ENCODE measurements at places on chromosomes 2 and 18. TPM values are rescaled to one million over a fixed set of nuclear protein-coding genes. Genes with fewer than 3 reads are reported as not detected.

The ZBTB7C gene
- under 0.01 TPM for total RNA-seq

The AFF3 gene
- not detected for total RNA-seq

The RNF144A gene
- 23.6 TPM for total RNA-seq

The LBX2 gene
- 0.98 TPM for total RNA-seq

The ATP6V1C2 gene
- 0.14 TPM for total RNA-seq

The POTEE gene
- 0.47 TPM for total RNA-seq

The GCA gene
- 12.9 TPM for total RNA-seq

The FBXO36 gene
- total RNA-seq: 1.0 TPM

The KCNG3 gene
- not detected for total RNA-seq

The ARHGEF4 gene
- total RNA-seq: 0.33 TPM

The LDLRAD4 gene
- 15.9 TPM for total RNA-seq

The MRO gene
- not detected for total RNA-seq

The CRYGD gene
- total RNA-seq: not detected

The PJVK gene
- 0.42 TPM for total RNA-seq

The CARF gene
- 5.6 TPM for total RNA-seq

The C2orf76 gene
- 12.6 TPM for total RNA-seq

The IL36RN gene
- total RNA-seq: not detected

The HOXD1 gene
- total RNA-seq: 15.4 TPM

The SALL3 gene
- total RNA-seq: 0.05 TPM

The C2orf81 gene
- total RNA-seq: 0.17 TPM

The GIGYF2 gene
- total RNA-seq: 54.4 TPM

The KRTCAP3 gene
- 0.51 TPM for total RNA-seq

The HOXD12 gene
- not detected for total RNA-seq

The G6PC2 gene
- not detected for total RNA-seq

The PNPT1 gene
- total RNA-seq: 17.5 TPM

The SLC4A3 gene
- 0.17 TPM for total RNA-seq

The MERTK gene
- total RNA-seq: 25.0 TPM

The ANKRD62 gene
- total RNA-seq: not detected

The TMEM169 gene
- total RNA-seq: 0.85 TPM

The MARCO gene
- total RNA-seq: not detected

The RPRM gene
- not detected for total RNA-seq

The CXCR4 gene
- 57.4 TPM for total RNA-seq

The TMEM178A gene
- not detected for total RNA-seq

The B3GNT7 gene
- 13.6 TPM for total RNA-seq

The SLC8A1 gene
- total RNA-seq: 1.5 TPM

The VAMP5 gene
- total RNA-seq: 45.3 TPM

The ARL4C gene
- 6.1 TPM for total RNA-seq

The RAB10 gene
- total RNA-seq: 101 TPM

The ALK gene
- not detected for total RNA-seq

The BIN1 gene
- 34.4 TPM for total RNA-seq

The GALR1 gene
- not detected for total RNA-seq

The ESPNL gene
- not detected for total RNA-seq

The LINC00305 gene
- not detected for total RNA-seq

The UGT1A4 gene
- not detected for total RNA-seq

The RBM44 gene
- 0.65 TPM for total RNA-seq

The LGALSL gene
- total RNA-seq: 3.7 TPM

The MRPS5 gene
- total RNA-seq: 62.7 TPM

The TNS1 gene
- 45.8 TPM for total RNA-seq

The SCYGR4 gene
- total RNA-seq: not detected
